ENCODE measurements at places on chromosomes 2 and 18.

DNA sequence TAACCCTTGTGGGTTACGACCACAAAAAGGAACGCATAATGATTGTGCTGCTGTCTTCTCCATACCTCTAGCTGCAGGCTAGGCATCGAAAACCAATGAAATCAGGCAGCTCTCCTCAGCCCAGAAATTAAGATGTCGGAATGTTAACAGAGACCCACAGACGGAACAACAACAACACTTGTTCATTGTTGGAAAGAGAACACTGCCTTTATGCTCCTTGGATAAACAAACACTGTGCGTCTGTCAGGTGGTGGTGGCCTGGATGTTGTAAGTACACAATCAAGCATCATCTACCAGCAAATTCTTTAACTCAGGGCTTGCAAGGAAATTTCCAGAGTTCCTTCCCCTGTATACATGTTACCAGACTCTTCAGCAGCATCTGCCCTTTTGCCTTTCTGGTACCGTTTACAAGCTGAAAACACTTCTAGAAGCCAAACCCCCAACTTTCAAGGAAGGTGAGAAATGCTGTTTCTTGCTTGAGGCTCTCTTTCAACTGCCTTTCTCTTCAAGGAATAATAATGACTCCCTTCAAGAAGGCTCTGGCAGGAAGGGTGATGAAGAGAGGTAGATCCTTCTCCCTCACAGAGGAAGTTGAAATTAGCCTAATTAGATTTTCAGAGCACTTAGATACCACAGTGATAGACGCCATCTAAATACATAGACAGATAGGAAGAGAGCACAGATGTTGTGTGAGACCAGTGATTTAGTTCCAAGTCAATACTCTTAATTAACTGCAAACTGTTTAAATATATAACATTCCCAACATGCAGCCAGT, 332.7 kb downstream of the ZNF521 start:
- no peak for DNase-seq

DNA sequence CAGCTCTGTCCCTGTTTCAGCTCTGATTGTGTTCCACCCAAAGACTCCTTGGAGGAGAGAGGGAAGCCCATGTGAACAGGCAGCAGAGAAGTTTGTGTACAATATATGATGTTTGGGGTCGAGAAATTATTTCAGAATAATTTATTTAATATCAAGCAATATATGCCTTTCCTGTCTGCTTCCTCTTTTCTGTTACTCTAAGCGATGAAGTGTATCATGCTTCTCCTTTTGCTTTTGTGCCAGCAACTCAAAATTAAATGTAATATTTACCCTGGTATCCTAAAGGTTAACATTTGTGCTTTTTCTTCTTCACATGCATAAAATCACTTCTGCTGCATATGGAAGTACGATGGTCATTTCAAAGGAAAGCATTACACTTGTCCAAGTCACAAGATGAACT, 2.4 kb upstream of the NTSR2 start:
- DNase-seq = no peak

- DNase-seq = no peak
Observed at GRCh38 chr2:200065477-200065876, 110.1 kb downstream of the MAIP1 start.

DNA sequence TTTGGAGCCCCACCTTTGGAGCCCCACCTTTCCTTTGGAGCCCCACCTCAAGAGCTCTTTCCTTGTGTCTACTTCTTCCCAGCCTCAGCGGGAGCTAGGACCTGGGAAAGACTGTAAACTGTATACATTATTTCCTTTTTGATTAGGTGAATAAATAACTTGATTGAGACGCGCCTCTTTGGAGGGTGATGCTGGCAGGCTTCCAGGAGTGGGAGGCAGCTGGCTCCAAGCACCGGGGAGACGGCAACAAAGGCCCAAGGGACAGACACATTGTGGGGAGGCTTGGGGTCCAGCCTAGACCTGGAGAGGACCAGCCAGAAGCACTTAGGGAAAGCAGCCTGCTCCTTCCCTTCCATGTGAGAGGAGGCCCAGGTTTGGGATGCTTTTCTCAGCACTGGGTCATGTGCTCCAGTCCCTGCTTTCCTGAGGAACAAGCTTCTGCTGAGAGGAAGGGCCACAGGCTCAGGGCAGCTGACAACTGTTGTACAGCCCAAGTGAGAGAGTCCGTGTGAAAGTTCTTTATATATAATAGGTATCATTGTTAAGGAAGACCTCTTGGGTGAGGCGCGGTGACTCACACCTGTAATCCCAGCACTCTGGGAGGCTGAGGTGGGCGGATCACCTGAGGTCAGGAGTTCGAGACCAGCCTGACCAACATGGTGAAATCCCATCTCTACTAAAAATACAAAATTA, 297.2 kb upstream of the SLC14A2 start:
- no peak for DNase-seq

DNA sequence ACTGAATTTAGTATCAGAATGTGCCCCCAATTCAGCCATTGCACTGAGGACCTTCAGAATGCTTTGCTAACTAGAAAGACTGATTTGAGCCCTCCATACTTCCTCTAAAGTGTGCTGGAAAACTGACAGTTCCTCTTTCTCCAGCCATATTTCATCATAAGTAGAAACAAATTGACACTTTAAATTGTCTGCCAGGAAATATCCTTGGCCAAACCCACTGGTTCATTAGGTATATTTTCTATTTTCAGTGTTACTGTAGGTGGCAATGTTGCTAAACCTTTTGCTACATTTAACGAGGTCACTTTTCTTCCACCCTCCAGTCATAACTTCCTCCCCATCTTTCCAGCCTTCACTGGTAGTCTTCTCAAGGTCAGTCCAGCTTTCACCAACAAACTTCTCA, 21.5 kb downstream of the SP5 start:
- DNase-seq = no peak

DNA sequence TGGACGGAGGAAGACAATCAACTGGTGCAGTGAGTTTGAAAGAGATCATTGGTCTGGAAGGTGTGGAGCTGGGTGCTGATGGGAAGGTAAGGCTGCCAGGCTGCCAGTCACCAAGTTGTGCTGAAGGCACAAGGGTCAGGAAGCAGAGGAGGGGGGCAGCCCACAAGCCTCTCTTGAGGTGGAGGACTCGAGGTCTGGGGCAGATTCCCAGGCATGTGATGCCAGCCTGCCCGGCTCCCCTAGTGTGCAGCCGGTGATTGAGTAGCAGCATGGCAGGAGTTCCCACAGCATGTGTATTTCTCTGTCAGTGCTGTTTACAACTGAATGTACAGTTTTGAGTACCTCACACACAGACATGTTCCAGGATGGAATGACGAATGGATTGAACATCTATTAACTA, 99.3 kb downstream of the CABLES1 start:
- DNase-seq = no peak

GRCh38 chr18:45231617-45232016, 383.7 kb upstream of the SLC14A2 start:
- no peak for DNase-seq

GRCh38 chr2:48568547-48568946, 38.6 kb downstream of the STON1 start:
- DNase-seq = peak; percentile 75

GRCh38 chr2:158665536-158666302, 129.4 kb upstream of the DAPL1 start:
- no peak for DNase-seq

- DNase-seq = no peak
Observed at GRCh38 chr2:27636766-27637165, 7.9 kb downstream of the GPN1 start.

GRCh38 chr2:240135706-240136012, 446 bp downstream of the COPS9 start:
- peak; percentile 40 for DNase-seq

DNA sequence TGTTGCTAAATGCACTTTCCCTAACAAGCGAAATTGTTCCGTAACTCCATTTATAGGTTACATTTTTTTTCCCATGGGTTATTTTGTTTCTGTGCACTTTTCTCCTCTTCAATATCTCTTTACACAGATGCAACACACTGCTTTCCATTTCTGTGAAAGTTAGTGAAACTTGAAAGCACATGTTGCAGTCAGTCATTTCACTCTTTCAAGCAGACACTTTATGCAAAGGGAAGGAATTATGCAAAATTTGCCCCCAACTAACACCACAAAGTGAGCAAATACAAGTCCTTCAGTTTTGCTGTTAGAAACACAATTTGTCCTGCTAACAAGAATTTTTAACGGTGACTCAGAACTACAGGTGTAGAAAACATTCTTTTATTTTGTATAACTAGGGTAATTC, 124.8 kb downstream of the PTH2R start:
- no peak for DNase-seq

GRCh38 chr2:51516667-51517066, 484.7 kb upstream of the NRXN1 start:
- no peak for DNase-seq

DNA sequence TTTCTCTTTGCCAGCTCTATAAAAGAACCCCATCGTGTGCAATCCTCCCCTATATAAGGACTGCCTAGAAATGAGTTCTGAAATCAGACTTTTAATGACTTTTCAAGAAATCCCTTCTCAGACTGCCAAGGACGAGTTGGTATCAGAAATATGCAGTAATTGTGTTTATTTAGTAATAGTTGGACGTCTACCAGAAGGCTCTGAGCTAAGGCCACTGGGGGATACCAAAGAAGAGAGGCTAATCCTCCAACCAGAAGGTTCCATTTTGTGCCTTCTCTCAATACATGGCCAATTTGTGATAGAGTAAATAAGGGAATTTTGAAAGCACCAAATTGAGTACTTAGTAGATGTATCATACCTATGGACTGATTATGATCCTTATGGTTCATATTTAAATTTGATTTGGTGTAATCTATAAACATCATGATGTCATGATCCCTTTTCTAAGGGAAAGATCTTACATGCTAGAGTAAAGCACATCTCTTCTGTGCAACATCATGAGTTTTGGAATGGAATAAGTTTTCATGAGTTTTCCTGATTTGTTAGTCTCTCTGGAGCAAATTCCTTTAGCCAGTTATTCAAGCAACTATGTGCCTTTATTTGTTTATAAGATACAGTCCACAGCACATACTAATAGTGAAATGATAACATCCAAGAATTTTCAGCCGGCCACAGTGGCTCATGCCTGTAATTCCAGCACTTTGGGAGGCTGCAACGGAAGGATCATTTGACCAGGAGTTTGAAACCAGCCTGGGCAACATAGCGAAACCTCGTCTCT, 82.2 kb upstream of the LTBP1 start:
- no peak for DNase-seq

GRCh38 chr2:190766595-190766994, 114.0 kb upstream of the GLS start:
- DNase-seq = peak; percentile 69

- DNase-seq = peak; percentile 90
Observed at GRCh38 chr2:134245340-134245984, 8.4 kb upstream of the MGAT5 start.

- DNase-seq = no peak
Observed at GRCh38 chr18:62586781-62587487, 64.1 kb downstream of the ZCCHC2 start.

DNA sequence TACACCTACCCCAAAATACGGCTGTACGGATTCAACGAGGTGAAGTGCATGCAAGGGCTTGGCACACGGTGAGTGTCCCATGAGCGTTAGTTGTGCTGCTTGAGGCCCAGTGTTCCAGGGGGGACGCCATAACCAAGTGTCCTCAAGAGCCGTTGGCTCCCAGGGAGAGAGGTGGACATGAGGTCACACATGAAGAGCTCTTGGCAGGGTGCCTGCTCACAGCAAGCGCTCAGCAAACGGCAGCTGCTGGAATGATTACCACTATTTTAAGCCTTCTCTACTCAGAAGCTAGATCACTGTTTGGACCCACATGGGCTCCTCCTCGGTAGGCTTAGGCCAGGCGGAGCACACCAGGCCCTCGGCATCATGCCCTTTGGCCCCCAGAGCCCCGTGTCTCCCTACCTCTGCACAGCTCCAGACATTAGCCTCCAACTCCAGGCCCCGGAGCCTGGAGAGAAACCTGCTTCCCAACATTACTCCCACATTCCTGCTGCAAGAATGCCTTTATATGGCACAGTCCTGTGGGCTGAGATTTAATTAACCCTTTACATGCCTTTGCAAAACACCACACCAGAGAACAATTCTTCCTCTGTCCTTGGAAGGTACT, 68.4 kb upstream of the PPP1CB start:
- DNase-seq = no peak

GRCh38 chr2:118473846-118474540, 373.5 kb downstream of the EN1 start:
- DNase-seq = no peak

DNA sequence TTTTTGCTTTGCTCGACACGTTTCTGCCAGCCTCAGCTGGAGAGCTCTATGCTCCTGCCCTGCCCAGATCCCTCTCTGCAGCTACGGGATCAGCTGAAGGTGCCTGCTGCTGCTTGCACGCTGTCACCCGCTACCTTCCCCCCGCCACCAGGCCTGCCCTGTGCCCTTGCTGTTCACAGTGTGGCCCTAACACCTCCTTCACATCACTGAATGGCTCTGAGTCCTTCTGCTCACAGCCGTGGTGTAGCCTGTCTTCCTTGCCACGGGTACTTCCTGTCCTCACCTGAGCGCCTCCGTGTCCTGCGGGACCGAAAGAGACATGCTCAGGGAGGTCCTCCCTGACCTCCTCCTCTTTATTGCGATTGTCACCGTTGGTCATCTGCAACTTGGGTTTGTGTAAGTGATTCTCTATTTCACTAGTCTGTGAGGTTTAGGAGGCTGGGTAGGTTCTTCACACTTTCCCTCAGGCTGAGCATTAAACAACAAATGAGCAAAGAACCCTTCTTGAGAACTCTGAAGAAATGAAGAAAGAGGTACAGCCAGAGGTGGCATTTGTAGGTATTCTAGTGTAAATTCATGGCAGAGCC, 127.5 kb downstream of the NCK2 start:
- no peak for DNase-seq

DNA sequence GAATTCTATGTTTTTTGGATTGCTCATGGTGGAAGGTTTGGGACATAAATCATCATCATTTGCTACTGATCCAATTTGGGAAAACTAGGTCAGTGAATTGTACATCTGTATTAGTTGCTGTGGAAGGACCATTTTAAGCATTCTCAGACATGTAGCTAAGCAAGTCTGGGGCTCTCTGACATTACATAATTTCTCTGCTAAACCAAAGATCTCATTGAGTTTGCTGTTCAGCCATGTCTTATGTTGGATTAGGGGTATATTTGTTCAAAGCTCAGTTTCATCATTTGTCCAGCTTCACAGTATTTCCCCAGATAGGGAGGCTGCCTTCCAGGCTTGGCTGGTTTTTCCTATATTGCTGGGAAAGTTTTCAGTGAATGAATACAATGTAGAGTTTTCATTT, 399.7 kb downstream of the MTX2 start:
- no peak for DNase-seq

GRCh38 chr2:102438578-102438977, 15.6 kb downstream of the IL18RAP start:
- DNase-seq = no peak

- DNase-seq = peak; percentile 87
Observed at GRCh38 chr18:70781860-70782453, 493.1 kb downstream of the SOCS6 start.
